ENCODE measurements at places on chromosomes 5 and 9.

DNA sequence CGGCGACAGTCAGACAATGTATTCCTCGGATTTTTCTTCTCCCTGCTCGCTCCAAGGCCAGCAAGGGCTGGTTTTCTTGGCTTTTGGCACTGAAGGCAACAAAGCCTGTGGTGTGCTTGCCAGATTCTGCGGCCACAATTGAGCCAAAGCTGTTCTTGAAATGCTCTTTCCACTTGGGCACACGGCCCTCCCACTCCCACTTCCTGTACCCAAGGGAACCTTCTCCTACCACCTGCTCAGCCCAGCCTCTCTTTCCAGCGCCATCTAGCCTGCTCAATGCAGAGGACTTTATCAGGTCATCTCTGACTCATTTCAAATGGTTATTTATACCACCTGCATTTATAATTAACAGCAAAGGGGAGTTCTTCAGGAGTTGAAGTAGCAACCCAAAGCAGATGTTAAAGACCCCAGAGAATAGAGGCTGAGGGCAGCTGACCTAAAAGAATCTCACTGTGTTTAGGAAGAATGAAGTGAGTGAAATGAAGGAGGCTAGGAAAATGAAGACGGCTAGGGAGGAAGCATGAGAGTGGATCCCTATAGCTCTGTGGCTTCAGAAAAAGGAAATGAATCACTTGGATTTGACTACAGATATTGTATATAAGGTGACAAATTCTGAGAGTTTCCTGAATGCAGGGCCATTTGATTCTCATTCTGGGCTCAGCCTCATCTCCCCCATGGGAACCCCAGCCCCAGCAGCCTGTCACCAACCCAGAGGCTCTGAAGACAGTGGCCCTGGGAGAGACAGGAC, 439.0 kb downstream of the ENC1 start:
- no peak for DNase-seq

DNA sequence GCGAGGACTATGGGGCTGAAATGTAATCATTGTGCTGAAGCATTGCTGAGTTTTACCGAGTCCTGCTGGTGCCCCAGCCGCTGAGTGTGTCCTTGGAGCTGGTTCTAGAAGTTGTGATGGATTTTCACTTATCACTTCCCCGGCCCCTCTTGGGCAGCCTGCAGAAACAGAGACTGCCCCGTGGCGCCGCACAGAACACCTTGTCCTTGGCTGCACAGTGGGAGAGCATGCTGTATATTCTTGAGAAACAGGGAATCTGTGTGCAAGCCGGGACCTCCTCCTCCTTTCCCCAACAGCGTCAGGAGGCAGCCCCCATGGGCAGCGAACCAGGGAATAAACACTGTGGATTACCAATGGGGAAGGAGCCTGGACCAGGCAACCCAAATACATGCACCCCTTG, 90.6 kb upstream of the RUFY1 start:
- DNase-seq = no peak

DNA sequence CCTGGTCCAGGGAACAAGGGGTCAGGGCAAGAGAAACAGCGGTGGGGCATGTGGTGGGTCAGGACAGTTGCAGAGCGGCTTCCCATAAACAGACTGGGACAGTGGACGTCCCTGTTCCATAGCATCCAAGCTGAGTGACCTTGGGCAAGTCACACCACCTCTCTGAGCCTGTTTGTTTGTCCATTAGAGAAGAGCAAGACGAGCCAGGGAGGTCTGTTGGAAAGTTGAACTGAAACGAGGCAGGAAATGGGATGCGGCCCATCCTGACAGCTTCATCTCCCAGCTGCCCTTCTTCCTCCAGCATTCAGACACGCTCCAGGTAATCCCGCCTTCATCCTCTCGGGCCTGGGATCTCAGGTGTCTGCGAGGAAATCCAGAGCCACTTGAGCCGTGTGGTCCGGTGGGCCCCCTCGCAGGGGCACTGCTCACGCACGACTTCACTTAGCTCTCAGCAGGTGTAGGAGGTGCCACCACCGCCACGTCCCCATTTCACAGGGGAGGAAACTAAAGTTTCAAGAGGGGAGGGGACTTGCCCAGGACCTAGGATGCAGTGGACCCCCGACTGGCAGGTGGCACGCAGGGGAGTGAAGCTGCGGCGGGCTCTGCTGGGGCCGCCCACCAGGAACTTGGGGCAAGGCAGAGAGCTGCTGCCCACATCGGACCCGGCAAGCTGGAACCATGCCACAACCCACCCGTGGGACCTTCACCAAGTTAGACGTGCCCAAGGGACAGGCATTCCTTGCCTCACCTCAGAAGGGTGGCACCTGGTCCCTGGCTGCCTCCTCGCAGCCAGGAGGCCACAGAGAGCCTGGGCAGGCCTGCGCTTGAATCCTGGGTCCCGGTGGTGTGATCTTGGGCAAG, 13.0 kb downstream of the PTGES2 start:
- DNase-seq = peak; percentile 4

- DNase-seq = no peak
Measured at GRCh38 chr5:42806701-42807262, 4.9 kb downstream of the SELENOP start.

- no peak for DNase-seq
Measured at GRCh38 chr5:100043475-100043874, 491.7 kb upstream of the FAM174A start.

- DNase-seq = no peak
Measured at GRCh38 chr9:75591972-75592371, 298.5 kb upstream of the PCSK5 start.

- DNase-seq = no peak
Measured at GRCh38 chr5:180852495-180852894, 8.6 kb downstream of the ZFP62 start.

- DNase-seq = no peak
Measured at GRCh38 chr5:154698763-154699162, 56.4 kb upstream of the LARP1 start.

DNA sequence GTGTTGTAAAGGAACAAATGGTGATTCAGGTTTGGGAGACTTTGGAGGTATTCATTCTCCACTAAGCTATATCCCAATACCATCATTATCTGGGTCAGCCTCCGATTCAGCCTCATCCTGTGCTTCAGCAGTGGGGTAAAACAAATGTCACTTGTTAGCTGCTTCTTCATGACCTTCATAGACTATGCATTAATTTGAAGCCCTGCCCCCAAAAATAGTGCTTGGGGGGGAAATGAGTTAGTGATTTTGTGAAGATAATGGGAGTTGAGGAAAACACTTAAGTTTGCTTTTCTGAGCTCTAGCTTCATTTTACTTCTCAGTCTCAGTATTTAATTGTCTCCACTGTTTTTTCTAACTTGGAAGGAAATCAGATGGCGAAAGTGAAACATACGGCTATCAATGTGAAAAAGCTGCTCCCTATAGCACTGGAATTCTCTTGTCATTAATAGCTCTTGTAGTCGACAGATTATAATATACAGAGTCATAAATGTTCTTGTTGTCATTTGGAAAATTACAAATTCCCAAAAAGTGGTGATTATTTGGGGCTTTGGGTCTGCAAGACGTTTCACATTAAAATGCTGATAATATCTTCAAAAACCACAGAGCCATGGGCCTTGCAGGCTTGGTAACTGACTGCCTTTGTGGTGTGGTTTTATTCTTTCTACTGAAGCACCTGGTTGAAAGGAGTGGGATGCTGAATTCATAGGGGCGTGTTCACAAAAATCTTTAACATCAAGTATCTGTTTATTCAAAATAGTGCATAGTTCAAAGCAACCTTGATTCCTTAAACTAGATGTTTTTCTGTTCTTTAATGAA, 40.0 kb downstream of the PIK3R1 start:
- no peak for DNase-seq

DNA sequence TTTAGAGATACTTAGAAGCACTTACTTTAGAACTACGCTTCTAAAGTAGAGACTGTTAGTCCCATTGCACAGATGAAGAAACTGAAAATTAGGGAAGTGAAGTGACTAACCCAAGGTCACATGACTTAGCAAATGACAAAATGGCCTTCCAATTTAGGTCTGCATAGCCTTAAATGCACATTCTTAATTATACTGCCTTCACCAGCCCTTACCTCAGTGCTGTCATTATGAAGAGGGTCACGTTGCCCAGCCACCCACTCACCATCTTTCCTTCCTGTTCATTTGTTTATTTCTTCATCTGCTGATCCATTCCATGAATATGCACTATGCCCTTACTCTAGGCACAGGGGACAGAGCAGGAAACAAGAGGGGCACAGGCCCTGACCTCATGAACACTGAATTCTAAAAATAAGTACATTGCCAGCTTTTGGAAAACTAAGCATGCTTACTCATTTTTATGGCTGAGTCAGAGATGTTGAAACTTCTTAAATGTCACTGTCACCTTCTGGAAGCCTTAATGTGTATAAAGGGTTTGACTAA, 8.6 kb downstream of the HAVCR2 start:
- no peak for DNase-seq

All from posterior cingulate gyrus (tissue), 11 donors.